ENCODE measurements at places on chromosomes 11 and 22.

DNA sequence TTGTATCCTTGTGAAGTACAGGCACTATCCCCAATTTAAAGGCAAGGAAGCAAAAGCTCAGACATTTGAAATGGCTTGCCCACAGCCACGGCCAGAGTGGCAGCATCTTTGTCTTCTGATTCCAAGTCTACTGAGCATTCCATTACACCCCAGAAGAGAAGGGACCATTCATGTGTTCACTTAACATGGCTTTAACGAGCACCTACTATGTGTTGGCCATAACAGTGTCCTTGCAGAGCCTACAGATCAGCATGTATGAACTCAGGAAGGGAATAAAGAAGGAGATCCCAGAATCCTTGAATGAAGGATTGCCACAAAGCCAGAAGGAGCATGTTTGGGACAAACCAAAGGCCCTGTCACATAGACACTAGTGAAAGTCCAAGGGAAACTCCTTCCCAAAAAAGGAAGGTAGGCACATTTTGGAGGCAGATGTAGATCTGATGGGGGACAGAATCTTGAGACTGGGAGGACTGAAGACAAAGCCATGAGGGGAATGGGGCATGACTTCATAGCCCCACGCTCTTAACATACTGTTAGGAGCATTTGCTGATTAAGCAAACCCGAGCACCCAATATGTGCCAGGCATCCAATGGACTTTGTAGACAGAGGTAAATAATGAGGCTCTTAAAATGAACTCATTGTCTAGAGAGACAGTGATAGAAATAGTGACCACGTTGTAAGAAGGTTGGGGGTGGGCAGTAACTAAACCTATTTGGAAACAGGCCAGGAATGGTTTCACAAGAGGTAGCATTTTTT is 54.9 kb downstream of the P4HA3 start:
- DNase-seq: no peak

DNA sequence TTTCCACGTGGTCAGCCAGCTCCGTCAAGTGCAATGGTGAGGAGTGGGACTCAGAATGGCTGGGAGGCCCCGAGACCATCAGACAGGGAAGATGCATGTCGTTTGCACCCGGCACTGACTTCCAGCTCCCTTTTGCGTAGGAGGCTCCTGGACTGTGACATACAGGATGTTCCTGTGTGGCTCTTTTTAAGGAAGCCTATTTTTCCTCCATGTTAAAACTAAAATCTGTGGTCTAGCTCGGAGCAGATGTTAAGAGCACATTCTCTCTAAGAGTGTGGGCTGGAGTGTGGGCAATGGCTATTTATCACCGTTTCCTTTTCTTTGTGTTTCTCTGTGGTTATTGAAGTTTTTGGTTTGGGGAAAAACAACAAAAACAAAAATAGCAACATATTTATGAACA is 40.9 kb upstream of the AMPD3 start:
- DNase-seq: no peak

GRCh38 chr11:116596346-116597260 is 176.2 kb downstream of the BUD13 start:
- no peak for DNase-seq

DNA sequence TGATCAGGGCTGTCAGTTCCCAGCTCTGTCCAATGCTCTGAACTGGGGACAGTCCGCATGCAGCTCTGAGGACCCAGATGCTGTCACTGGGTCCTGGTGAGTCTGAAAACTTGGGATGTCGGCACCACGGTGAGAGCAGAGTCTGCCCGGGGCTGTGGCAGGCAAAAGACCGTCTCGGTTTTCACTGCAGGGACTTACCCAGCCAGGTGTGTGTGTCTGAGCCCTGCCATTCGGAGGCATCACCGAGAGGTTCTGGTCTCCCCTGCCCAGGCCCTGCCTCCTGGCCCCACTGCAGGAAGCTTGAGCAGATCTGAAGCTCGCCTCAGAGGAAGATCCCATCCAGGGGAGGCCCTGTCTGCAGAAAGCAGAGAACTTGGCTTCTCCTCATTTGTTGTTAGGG is 5.2 kb downstream of the TP53AIP1 start:
- no peak for DNase-seq
